ENCODE measurements at places on chromosomes 12 and 14.

DNA sequence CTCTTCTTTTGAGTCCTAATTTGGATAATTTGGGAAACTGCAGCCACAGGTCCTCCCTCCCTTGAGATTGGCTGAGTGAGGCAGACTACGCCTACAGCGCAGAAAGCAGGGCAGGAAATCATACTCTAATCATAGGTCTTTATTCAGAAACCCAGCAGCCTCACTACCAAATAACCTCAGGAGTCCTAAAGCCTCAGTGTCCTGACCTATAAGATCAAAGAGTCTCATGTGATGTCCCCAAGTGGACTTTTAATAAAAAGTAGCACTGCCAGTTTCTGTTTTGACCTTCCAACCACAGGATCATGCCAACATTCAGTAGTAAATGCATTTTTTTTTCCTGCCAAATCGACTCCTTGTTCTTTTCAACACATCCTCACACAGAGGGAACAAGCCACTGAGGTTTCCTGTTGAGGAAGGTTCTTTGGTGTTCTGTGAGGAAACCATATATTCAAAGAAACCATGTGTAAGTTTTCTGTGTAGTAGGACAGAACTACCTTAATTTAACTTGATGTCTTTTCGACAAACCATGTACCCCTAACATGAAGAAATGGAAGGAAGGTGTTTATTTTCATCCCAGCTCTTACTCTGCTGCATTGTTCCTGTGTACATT lies 72.2 kb downstream of the VCPKMT start:
- no peak for DNase-seq

DNA sequence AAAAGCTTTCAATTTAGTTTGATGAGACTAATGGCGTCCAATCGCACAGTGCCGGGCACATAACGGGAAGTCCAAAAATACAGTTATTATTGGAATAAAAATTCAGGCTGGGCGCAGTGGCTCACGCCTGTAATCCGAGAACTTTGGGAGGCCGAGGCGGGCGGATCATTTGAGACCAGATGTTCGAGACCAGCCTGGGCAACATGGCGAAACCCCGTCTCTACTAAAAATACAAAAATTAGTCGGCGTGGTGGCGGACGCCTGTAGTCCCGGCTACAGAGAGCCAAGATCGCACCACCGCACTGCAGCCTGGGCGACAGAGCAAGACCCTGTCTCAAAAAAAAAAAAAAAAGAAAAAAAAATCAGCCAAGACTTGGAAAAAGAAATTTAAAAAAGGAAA lies 1.2 kb upstream of the FKBP4 start:
- DNase-seq, result no peak

DNA sequence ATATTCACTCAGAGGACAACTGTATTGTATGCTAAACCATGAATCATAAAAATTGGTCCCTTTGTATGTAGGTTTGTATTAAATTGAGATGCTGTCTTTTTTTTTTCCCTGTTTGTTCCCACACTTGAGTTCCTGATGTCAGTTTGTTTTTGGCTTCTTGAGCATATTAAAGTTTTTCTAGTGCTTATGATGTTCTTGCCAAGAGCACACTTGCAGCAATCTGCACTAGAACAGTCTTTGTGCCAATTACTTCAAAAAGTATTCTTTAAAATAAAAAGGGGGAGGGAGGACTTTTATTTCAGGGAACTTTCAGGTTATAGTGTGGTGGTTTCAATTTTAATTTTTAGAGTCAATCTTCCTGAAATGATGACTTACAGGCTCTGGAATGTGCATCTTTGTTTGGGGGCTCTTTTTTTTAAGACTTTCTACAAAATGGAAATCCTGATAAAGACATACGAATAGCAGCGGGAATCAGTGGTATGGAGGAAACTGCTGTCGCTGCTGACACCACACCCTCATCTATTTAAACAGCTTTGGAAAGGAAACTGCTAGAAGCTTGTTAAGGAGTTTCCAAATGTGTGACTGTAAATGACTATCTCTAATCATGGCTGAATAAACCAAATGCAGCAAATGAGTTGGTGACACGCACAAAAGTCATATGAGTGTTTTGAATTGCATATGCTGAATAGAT lies 188.6 kb downstream of the EGLN3 start:
- DNase-seq, result peak; percentile 23

- no peak for DNase-seq
Measured at GRCh38 chr14:105212541-105213300, 31.6 kb upstream of the NUDT14 start.

GRCh38 chr12:88383405-88383804 lies 196.9 kb downstream of the KITLG start:
- DNase-seq, result no peak

DNA sequence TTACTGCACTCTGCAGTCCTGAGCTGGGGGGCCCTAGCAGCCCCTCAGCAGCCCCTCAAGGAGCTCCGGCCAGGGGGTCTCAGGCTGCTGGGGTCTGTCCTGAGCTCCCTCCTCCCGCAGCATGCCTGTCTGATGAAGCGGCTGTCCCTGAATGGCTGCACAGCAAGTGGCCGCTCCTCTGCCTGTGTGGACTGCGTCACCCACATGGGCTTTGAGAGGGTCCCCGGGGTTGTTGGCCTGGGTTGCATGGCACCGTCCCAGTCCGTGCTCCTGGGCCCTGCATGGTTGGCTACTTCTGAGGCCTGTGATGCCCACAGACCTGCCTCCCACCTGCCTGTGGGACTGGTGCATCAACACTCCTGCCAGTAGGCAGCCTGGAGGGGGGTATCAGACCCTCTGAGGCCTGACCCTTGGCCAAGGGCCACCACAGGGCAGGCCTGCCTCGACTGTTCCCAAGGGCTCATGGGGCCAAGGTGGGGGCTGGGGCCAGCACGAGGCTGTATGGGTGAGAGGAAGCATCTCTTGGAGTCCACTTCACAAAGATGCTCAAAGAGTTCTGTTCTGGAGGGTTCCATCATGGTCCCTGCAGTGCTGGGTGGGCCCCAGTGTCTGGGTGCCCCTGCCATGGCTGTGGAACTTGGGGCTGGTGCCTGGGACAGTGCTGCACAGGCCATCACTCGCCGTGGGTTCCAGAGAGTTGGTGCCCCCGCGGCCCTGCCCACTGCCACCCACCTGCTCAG lies 12.2 kb downstream of the CEP170B start:
- DNase-seq, result no peak

DNA sequence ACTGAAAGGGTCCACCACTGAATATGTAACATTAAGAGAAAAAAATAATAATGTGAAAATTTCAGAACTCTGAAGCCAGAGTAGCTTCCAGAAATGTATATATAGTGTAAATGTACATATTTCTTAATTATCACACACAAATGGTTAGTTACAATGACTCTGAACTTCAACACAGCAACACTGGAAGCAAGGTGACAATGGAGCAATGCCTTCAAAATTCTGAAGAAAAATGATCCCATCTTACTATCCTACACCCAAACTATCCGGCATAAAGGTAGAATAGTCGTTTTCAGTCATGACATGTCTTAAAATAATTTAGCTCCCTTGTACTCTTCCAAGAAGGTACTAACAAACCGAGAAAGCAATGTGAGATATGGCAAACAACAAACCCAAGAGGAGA lies 11.9 kb downstream of the NAP1L1 start:
- DNase-seq, result no peak

GRCh38 chr12:122276242-122276641 lies 9.9 kb upstream of the VPS33A start:
- no peak for DNase-seq

DNA sequence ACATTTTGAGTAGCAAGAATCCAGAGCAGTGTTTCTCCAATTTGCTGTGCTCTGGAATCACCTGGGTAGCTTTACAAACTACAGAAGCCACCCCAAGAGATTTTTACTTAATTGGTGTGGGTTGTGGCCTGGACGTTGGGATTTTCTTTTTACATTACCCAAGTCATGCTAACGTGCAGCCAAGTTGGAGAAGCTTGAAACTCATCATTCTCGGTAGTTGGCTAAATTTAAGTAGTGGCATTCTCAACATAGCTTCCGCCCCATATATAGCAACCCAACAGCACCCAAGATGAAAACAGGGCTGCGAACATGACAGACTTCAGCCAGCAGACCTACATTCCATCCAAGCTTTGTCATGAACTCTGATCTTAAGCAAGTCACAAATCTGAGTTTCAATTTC lies 25.0 kb downstream of the DAD1 start:
- peak; percentile 56 for DNase-seq

Measured in choroid plexus epithelial cell (primary cell).